ENCODE measurements at places on chromosomes 11 and 22.
A peak's percentile ranks its signal among the peaks of the same experiment; 100 is the strongest.

DNA sequence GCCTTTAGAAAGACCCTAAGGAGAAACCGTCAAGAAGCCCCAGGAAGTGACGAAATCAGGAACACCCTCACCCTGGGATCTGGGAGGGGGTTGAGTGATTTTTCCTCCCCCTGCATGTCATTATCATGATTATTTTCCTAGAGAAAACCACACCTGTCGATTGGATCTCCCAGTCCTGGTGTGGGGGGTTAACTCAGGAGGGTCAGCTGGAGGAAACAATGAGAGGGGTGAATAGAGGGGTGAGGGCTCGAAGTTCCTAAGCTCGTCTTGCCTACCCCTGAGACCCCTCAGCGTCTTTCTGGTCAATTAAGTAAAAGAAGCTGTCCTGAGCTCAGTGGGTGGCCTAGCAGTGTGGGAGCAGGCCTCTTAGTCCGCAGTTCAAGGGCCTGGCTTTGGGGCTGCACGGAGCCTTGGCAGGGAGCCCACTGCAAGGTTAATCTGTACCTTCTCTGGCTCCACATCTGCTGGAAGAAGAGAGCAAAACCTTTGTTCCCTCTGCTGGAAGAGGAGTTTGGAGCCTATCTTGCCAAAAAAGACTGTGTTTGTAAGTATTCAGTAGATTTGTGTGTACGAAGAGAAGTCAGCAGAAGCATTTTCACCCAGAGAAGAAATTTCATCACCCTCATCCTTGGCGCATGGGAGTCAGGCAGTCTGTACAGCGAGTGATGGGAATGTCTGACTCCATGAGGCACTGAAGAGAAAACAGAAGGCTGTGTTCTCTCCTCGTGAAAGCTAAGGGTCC is 34.2 kb upstream of the FTH1 start:
- DNase-seq = no peak

DNA sequence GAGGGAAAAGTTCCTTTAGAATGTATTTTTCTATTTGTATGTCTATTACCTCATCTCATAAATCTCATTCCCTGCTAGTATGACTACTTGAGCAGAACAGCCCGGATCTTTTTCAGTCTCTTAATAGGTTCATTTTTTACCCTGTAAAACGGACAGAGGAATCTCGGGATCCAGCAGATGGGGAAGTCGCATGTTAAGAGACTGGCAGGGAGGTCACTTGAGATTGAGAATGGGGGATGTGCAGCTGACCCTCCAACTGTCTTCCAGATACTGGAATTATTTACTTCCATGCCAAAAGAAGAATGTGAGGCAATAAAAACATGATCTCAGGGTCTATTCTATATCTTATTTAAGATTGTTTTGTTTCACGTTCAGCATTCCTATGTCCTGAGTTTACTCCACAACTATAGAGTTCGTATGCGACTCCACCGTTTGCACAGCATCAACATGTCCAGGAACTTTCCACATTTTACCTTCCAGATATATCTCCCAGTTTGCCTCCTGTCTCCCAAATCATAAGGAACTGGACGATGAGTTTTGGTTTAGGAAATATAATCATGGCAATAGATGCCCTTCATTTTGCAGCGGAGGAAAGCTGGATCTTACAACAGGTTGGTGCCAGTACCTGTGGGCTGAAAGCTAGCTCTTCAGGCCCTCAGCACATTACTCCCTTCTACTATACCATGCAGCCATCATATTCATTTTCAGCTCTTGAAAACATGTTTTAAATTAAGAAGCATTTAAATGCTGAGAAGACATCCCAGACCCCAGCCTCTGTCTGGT is 181.5 kb downstream of the MAML2 start:
- no peak for DNase-seq

- no peak for DNase-seq
Observed at GRCh38 chr11:34280945-34281872, 76.6 kb downstream of the ABTB2 start.

- no peak for DNase-seq
Observed at GRCh38 chr22:50082197-50082715, 3.0 kb downstream of the MLC1 start.

- no peak for DNase-seq
Observed at GRCh38 chr11:2805388-2806056, 80.1 kb downstream of the CDKN1C start.

GRCh38 chr22:29692327-29692640 is 27.5 kb upstream of the CABP7 start:
- no peak for DNase-seq

DNA sequence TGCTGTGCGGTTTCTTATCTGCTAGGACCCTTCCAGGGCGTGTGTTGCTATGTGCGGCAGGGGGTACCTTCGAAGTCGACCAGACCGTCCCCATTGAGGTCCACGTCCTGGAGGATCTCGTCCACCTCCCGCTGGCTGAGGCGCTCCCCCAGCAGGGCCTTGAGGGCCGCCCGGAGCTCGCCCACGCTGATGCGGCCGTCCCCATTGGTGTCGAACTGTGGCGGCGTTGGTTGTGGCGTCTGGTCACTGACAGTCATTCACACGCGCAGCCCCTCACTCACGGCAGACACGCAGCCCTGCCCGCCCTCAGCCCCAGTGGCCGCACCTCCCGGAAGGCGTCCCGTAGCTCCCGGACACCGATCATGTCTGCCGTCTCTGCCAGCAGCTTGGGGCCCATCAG is 3.5 kb downstream of the CABP2 start:
- no peak for DNase-seq

- DNase-seq = no peak
Observed at GRCh38 chr11:72719144-72719543, 33.1 kb downstream of the ARAP1 start.

DNA sequence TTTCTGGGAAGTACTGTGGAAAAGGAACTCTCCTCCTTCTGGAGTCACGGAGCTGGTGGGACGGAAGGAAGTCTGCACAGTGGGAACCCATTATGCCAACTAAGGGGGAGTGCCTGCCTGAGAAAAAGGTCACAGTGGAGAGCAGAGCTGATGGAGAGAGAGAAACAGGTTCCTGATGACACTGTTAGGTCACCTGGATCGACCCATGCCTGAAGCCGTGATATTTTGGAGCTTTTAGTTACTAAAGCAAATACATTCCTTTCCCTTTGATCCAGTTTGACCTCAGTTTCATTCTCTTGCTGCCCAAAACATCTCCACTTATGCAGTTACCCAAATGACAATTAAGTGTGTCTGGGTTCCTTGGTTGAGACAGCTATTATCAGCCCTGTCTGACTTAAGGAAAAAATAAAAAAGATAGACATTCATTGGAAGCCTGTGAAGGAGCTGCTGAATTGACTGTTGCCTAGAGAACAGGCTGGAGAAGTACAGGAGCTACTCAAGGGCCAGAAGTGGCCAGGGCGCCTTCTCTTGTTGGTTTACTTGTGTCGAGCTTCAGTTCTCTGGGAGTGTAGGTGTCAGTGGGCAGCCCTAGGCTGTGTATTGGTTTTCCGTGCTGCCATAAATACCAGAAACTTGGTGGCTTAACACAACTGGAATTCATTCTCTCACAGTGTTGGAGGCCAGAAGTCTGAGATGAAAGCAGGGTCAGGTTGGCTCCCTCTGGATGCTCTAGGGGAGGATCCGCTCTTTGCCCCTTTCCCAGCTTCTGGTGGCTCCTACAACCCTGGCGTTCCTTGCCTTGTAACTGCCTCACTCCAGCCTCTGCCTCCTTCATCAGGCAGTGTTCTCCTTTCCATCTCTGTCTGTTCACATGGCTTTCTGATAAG is 13.6 kb downstream of the MRGPRD start:
- no peak for DNase-seq

GRCh38 chr11:79466411-79466810 is 25.6 kb upstream of the TENM4 start:
- no peak for DNase-seq

- DNase-seq = peak; percentile 14
Observed at GRCh38 chr11:63917692-63918506, 935 bp upstream of the RCOR2 start.
